ENCODE measurements at places on chromosomes 16 and 17.

DNA sequence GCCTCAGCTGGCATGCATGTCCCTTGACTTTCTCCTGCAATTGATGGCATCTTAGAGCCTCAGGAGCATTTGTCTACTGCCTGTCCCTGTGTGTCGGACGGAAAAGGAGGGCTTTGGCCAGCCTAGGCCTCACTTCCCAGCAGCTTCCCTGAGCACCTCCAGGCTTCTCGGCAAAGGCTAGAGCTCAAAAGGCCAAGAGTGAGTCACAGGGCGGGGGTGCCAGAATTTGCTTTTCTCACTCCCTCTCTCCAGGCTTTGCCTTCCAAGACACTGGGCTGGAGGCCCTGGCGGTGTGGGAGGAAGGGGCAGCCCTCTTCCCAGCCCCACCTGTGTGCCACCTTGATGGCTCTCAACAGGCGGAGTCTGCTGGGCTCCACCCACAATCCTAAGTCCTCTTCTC, 107.3 kb upstream of the MAF start:
- DNase-seq, result no peak

GRCh38 chr17:72258711-72259110, 137.9 kb downstream of the SOX9 start:
- no peak for DNase-seq

DNA sequence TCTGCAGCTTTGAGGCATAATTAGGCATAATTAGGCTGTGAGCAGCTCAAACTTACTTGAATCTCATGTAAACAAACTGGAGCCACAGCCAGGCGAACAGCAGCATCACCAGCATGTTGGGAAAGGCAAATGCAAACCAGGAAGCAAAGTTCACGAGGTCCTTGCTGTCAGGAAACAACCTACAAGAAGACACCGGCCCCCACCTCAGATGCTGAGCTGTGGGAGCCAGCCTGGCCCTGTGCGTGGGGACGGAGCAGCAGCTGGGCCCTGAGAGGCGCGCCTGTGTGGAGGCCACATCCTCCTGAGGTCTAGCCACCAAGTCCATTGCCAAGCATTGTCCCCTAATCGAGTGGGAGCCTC, 12.2 kb downstream of the SLC13A5 start:
- DNase-seq, result no peak

DNA sequence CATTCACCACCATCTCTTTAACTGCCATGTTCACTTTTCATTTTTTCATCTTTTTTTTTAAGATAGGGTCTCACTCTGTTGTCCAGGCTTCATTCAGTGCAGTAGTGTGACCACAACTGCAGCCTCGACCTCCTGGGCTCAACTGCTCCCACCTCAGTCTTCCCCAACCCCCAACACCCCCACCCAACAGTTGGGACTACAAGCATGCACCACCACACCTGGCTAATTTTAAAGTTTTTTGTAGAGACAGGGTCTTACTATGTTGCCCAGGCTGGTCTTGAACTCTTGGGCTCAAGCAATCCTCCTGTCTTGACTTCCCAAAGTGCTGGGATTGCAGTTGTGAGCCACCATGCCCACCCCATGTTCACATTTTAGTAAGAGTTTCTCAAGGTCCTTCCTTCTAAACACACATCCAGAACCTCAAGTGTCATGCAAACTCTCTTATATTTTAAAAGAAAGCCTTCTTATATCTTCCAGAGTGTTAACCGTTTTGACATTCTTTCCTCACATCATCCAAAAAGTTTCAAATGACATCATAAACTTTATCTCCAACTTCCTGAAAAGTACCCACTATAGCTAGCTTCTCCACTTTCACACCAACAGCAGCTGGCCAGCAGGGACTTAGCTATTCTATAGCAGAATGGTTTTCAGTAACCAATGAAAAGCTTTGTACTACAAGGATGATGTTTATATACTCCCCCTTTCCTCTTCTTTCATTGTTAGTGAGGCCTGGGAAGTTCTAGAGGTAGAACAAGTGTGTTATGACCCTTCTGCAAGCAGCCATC, 49.3 kb downstream of the TRAF4 start:
- DNase-seq, result peak; percentile 13

- peak; percentile 24 for DNase-seq
These were observed 2.5 kb upstream of the HS3ST6 start for GRCh38 chr16:1920727-1921171.

GRCh38 chr16:84893849-84894599, 74.2 kb downstream of the CRISPLD2 start:
- no peak for DNase-seq

DNA sequence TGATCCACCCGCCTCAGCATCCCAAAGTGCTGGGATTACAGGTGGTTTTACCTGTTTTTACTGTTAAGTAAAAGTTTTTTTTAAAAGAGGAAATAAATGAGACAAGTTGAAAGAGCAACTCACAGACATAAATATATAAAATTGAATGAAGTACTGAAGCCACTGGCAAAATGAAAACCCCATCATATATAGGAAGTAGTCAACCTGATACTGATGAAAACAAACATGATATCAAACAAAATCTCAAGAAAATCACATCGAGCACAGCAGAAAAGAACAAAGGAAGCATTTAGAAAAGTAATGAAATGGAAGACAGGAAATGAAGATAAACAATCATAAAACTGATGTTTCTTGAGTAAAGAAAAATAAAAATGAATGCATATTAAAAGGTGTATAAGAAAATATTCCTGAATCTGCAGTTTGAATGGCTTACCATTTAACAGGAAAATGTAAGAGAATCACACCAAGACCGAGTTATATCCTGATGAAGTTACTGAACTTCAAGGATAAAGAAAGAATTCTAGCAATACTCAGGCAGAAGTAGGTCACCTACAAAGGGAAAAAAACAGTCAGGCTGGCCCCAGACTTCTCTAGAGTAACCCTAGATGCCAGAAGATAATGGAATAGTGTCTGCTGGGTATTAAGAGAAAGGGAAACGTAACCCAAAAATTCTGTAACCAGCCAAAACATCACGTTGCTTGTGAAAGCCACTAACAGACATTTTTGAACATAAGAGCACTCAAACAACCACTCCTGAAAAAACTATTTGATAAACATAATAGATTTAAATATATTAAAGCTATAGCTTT, 31.5 kb downstream of the UBE2G1 start:
- DNase-seq, result no peak

- no peak for DNase-seq
These were observed at the start of gene EXOC3L1 for GRCh38 chr16:67190041-67190440. EXOC3L1 (minus strand) TSS chr16:67190136; CDS start chr16:67189676, 460 bp downstream.

DNA sequence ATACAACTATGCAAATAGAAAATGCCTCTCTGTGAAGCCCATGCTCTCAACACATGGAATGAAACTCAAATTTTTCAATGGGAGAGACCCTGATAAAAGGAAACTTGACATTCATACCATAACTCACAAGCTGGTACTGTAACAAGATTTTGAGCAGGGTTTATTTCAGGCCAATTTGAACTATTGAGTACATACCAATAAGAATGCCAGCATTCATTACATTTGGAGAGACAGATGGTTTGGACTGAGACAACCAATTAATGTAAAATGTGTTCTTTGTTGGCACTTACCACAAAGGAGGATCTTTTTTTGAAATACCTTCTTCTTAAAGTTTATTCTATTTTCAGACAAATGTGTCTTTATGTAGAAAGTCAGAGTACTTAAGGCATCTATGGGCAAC, 1357.0 kb upstream of the GOT2 start:
- no peak for DNase-seq

DNA sequence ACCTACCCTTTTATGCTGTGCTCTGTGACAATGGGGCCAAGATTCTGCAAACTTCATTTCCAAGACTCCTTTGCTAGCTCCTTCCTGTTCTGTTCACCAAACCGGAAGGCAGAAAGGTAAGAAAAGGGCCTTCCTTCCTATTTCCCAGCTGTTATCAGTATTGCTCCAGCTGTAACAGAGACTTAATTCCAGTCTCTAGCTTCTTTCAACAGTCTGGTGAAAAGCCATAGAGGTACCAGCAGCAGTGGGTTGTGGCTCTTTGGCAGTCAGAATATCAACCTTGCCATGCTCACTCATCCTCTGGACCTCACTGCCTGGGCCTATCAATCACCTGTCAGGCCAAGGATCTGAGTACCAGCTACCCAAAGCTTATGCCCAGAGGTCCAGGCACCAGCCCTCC, 89.4 kb upstream of the C17orf78 start:
- DNase-seq, result no peak

DNA sequence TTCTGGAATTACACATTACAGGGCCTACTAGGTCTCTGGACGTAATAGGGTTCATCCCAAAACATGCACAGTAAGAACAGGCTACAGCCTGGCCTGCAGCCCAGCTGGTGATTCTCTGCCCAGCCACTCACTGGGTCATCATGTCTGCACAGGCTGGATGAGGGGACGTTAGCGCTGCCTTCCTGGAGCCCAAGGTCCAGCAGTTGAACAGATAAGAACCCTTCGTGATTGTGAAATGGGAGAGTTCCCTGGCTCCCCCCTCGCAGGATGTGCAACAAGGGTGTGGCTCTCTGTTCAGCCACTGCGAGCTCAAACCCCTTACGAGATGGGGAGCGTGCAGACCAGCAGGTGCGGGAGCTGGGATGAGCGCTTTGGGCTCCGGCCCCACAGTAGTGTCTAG, 200.0 kb upstream of the CDH5 start:
- DNase-seq, result no peak

DNA sequence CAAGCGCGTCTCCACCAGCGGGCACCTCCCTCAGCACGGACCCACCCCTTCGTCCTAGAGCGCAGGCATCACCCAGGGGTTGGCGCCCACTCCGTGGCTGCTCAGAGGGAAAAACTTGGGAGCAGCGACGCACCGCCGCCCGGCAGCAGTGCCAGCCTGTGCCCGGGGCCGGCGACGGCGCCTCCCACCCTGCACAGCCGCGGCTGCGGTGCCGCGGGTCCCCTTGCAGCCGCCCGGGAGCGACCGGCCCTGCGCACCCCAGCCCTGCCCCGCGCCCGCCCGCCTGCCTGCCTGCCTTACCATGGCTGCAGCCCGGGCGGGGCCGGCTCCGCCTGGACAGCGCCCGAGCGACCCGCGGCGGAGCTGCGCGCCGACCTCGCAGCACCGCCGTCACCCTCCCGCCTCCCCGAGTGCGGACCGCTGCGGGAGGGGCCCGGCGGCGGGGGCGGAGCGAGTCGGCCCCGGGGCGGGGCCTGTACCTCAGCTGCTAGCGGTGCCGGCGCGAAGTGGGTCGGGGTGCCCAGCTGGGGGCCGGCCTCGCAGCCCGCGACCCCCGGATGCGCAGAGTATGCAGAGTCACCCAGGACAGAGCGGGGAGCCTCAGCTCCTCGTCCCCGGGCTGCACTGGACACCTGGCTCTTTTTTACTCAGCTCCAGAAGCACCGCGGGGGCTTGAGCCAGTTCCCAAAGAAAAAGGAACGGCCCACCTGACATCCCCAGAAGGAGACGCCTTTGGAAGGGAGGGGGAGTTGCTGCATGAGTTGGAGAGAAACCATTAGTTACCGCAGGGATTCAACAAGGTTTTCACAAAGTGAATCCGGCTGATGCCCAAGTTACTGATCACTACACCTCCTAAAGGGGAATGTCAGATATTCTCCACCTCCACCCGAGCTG, 17.5 kb upstream of the MTMR4 start:
- peak; percentile 69 for DNase-seq

- no peak for DNase-seq
These were observed 22.0 kb upstream of the USP10 start for GRCh38 chr16:84677849-84678248.

DNA sequence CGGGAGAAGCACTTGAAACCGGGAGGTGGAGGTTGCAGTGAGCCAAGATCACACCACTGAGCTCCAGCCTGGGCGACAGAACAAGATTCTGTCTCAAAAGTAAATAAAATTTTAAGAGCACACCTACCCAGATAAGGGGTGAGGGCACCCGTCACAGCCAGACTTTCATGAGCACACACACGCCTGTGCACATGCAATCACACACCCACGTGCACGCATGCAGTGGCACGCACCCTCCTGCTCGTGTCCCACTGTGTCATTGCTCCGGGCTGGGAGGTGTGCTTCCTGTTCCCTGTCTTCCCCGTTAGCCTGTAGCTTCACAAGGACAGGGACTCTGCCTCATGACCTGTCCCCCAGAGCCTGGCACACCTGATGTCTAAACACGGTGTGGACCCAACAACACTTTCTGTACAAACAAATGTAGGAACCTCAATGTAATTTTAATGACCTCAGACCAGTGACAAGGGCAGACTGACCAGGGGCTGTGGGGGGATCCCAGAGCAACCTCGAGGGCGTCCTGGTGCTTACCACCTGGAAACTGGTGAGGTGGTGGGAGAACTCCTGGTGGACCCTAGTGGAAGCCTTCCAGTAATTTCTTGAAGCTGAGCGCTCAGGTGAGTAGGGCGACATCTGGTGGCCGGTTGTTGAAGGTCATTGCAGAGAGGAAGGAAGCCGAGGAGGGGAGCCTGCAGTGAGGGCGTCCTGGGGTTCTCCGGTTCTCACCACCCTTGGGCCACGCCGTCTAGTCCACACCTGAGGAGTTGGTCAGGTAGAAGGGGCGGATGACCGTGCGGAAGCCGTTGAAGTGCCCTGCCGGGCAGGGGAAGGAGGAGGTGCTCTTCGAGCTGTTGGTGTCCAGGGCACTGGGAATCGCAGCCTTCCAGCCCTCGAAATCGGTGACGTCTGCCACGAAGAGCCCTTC, 8.6 kb downstream of the LGALS3BP start:
- DNase-seq, result peak; percentile 90

DNA sequence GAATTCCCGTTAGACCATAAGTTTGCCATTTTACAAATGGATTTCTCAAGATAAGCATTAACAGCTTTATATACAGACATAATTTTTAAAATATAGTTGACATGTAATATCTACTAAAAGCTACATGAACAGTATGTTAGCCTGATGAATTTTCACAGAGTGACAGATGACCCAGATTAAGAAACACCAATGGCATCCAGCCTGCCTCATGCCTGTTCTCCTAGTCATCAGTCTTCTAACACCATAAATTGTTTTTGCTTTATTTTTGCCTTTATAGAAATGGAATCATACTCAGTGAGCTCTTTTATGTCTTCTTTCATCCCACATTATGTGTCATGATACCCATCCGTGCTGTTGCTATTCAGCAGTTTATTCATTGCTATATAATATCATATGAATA, 80.0 kb downstream of the ATF7IP2 start:
- no peak for DNase-seq

DNA sequence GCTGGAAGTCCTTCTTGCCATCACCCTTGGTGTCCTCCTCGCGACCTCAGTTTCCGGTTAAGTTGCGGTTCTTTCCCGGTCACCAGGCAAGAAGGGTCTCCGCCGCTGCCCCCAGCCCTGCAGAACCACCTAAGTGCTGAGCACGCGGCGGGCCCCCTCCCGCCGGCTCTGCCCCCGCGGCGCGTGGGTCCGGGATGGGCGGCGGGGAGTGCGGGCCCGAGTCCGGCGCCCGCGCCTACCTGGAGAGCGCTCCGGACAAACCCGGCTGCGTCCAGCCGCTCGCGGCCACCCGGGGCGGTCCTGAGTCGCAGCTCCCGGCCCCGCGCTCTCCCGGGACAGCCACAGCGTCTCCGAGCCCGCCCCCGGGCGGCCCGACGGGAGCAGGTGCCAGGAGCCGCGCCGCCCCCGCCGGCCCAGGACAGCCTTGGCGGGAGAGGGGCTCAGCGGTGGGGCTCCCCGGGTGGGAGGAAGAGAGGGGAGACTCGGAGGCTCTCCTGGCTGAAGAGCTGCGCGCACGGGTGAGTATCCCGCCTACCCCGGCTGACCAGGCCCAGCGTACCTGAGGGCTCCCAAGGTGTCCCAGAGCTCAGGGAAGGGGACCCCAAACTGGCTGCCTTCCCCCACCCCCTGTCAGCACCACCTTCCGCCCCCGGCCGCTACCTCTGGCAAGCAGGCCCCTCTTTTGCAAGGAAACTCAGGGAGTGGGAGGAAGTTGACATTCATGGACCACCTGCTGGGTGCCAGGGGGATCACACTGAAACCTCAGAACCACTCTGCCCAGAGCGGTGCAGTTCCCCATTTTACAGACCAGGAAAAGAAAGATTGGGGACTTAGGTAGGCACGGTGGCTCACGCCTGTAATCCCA, 22.2 kb upstream of the C17orf113 start:
- peak; percentile 31 for DNase-seq

GRCh38 chr16:89246903-89247733, 29.6 kb downstream of the ZNF778 start:
- peak; percentile 83 for DNase-seq
